ENCODE measurements at places on chromosomes 7 and 10.

DNA sequence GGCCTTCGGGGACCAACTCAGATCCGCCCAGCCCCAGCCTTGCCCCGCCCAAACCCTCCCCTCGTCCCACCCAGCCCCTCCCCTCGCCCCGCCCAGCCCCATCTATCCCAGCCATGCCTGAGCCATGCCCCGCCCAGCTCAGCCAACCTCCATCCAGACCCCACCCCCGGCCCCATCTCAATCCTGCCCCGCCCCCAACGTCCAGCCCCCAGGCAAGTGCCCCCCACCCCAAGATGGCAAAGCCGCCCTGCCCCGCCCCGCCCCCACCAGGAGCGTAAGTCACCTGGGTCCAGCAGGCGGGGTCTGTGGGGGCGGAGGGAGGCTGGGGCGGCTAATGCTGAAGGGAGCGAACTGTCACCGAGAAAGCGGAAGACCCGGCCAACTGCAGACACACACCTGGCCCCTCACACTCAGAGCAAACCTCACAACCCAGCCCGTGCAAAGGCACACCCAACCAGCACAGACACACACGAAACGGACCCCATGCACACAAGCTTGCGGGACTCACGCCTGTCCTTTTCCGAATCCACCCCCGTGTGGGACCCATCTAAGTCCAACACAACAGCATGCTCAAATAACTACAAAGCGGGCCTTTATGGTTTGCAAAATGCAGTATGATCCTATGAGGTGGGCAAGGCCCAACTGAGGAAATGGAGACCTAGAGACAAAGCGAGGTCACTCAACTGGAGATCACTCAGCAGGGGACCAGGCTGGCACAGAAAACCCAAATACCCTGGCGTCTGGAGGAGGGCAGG is 11.5 kb upstream of the OGA start:
- DNase-seq: peak; percentile 46

DNA sequence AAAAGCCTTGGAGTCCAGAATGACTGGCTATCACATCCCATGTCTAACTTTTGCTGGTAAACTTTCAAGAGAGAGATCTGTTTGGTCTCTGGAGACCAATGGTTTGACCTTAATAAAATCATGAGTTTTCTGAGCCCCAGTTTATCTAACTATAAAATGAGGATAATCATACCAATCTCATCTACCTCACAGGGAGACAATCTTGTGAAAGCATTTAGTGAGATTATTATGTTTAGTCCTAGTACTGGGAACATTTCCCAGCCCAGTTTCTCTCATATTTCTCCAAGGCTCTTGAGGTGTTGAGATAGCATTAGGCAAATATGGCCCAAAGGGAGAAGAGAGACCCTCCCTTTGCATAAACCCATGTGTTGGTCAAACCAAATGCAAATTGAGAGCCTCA is 25.8 kb downstream of the ABCC2 start:
- no peak for DNase-seq

DNA sequence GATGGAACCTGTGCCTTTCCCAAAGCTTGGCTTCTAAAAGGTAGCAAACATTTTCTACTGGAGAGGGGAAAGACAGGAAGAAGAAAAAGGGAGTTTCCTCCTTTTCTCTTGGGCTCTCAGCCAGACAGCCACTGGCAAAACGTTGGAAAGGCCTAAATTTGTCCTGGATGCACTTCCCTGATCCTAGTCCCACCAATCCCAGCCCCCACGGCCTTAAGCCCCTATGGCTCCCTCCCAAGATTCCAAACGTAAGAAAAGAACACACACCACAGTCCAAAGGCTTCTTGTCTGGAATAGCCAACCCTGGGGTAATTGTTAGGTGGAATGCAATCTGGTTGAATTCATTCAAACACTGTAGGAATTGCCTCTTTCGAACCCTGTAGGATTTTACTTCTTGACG is 959 bp upstream of the TLX1 start:
- DNase-seq: no peak

- DNase-seq: no peak
Observed at GRCh38 chr10:113960617-113961181, 83.0 kb upstream of the ADRB1 start.

DNA sequence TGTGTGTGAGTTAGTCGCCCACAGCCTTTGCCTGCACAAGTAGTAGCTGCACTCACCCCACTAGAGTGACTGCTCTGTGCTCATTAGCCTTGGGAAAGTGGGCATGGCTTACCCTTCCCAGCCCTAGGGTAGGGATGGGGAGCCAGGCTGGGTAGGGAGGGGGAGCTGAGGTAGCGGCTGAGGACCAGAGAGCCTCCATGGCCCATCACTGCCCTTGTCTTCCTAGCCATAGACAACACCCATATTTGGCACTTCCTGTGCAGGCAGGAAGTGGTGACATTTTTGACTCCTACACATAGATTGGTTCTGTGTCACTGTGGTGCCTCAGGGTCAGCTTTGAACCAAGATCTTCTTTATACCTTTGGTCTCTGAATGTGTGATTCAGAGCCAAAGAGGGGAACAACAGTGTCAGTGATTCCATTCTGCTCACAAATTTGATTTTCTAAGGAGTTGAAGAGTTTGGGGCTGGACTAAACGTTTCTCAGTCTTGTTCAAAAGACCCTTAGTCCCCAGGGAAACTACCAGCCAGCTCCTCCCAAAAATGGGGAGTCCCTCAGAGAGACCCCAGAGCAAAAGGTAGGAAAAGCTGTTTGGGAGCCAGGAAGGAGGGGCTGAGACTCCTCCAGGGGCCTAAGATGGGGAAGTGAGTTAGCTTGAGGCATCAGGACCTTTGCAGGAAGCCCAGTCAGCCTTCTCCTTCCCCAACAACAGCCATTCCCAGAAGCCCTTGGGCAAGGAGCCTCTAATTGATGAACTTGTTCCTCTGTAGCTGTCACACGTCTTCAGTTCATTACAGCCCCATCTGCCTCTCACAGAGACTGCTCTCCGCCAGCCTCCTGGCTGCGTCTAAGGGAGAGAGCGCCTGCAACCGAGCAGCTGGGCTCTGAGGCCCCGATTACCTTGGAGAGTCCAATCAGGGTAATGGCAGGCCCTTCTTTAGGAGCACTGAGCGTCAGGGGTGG is 135.0 kb downstream of the CDH23 start:
- DNase-seq: no peak

DNA sequence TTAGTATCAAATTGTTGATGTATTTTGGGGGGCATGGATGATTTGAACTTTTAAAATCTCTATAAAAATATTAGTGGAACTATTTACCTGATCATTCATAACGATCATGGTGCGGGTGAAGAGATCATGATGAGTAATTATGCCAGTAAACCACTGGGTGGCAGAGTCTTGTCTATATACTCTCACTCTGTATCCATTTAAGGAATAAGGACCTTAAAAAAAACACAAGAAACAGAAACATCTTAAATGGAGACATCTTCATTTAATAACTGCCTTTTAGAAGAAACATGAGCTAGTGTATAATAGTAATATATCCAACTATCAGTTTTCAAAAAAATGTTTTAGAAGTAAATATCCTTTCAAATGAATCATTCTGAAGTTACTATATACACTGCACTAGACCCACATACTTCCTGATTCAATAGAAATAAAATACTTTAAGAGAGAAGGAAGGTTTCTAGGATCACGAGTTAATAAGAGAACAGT is 84.0 kb downstream of the NRBF2 start:
- peak; percentile 40 for DNase-seq
